Tongue (tissue), 3 donors: ENCODE measurements at places on chromosomes 7 and 10. TPM values are rescaled to one million over a fixed set of nuclear protein-coding genes. Genes with fewer than 3 reads are reported as not detected.

GRCh38 chr10:124992462-124993344 lies 50.8 kb downstream of the ZRANB1 start:
- DNase-seq = peak; percentile 80

- DNase-seq = no peak
These were observed 296.7 kb downstream of the GLRX3 start for GRCh38 chr10:130432850-130433249.

DNA sequence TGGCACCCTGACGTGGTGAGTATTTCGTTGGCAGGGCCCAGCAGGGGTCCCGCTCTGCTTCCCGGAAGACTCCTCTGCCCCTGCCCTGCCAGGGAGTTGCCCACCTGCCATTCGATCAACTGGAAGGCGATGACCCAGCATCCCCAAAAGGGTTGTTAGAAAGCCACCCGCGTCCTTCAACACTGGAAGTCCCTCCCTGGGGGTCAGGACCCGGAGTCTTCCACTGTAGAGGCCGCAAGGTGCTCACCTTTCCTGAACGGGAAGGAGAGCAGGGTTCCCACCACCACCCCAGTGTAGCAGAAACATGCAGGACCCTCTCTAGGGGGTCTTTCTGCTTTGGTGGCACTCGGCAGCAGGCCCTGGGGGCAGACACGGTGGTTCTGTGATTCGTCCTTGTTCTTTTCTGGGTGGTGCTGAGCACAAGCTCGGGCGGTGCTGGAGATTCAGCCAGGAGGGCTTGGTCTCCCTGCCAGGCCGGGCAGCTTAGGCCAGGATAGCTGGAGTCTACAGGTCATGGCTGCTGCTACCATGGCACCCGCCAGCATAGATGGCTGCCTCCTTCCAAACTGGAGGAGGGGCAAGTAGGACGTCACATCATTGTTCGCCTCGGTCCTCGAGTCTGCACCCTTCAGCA lies 19.6 kb upstream of the DPYSL4 start:
- DNase-seq = no peak

Gene LRRC61
- total RNA-seq = 6.3 TPM

Gene SIRT1
- 28.2 TPM for total RNA-seq

DNA sequence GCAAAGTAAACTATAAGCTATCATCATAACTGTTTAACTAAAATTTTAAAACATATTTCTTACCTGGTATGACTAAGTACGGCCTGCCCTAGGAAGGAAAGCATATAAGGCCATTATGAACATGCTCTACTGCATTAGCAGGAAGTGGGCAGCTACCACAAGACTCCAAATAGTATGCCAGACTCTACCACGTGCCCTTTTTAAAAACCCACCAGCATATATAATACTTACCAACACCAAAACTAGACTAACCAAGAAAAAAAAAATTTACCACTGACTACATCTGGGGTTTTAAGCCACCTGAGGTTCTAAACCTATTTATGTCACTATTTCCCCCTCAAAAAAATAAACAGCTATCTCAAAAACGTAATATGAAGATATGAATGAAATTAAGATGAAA lies 30.1 kb downstream of the NUDCD3 start:
- DNase-seq = no peak

Gene ZNF425
- 4.7 TPM for total RNA-seq

DNA sequence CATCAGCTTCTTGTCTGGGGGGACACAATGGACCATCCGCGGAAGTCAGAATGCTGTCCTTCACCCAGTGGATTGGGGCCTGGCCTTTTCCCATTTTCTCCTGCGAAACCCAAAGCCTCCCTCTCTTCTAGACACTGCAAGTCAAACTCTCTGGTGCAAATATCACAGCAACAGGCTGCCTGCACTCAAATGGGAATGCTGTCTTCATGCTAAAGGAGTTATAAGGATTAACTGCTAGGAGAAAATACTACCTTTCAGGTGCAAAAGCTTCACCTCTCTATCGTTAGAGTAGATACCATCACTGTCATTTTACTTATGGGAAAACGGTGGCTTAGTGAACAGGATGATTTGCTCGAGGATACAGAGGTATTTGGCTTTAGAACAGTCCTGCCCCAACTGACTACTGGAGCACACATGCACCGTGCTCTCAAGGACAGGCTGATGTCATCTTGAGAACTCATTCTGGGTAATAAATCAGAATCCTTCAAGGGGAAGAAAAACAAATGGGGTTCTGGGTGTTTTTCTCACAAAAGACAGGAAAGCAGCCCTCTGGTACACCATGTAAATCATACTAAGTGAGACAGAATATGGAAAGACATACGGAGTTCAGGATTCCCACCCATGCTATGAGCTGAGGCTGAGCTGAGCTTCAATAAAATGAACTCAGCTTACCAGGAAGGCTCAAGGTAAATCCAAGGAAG lies 100.9 kb downstream of the SAMD9 start:
- DNase-seq = no peak

DNA sequence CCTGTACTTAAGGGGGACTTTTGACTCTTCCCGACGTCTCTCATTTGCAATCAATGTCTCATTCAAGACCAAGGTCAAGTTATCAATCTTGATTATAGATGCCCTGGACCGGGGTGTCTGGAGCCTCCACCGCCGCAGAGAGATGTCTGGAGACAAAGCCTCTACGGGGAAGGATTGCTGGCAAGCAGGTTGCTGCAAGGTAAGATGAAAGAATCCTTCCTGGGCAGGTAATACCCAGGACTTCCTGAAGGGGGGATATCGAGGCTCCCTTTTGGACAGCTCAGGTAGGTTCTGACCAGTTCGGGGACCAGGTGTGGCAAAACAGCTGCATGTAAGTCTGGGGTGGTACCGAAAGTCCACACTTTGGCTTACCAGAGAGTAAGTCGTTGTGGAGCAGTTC lies 12.5 kb upstream of the CUX1 start:
- no peak for DNase-seq

DNA sequence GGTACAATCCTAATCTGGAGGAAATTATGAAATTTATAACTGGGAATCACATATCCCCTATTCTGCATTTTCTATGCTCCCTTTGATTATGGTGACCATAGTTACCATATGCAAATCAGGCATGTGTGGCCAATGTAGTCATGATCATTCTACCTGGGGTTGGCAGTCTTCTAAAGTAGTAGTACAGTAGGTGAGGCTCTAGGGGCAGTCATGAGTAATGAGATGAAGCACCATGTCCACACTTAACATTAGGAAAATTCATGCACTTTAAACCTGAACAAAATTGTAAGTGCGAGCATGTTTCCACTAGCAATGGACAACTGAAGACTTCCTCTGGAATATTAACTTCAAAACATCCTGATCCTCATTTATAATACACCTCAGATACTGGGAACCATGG lies 545.9 kb downstream of the SUGCT start:
- peak; percentile 8 for DNase-seq

DNA sequence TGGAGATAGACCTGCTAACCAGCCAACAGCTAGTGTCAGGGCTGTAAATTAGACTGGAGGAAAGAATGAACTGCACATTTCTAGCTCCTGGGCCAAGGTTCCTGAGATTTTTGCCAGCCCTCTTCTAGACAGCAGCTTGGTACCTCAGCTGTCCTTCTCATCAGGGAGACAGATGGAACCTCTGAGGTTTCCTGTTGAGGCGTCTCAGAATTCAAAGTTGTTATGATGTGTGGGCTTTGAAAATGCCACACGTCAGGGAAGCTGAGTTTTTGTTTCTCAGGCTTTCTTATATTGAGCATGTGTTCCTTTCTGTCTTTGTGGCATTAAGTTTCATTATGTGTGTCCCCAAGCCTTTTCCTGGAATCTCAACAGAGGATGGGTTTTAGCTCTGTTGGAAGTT lies 736.6 kb downstream of the AUTS2 start:
- DNase-seq = no peak

DNA sequence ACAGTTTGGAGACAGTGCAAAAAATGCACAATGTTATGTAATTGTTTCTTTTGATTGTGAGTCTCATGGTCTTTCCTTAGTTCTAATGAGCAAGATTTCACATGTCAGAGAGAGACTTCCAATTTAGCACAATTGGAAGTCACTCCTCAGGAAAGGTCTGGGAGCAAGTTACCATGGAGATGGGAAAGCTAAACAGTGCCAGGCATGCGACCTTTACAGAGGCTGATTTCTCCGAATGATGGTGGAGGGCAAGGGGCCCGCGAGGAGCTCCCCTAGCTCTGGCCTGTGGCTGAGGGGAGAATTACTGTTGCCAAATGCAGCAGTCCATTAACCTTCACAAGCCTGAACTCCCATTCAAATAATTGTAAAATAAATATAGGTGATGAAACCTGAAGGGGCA lies 59.3 kb downstream of the CDCA7L start:
- no peak for DNase-seq

DNA sequence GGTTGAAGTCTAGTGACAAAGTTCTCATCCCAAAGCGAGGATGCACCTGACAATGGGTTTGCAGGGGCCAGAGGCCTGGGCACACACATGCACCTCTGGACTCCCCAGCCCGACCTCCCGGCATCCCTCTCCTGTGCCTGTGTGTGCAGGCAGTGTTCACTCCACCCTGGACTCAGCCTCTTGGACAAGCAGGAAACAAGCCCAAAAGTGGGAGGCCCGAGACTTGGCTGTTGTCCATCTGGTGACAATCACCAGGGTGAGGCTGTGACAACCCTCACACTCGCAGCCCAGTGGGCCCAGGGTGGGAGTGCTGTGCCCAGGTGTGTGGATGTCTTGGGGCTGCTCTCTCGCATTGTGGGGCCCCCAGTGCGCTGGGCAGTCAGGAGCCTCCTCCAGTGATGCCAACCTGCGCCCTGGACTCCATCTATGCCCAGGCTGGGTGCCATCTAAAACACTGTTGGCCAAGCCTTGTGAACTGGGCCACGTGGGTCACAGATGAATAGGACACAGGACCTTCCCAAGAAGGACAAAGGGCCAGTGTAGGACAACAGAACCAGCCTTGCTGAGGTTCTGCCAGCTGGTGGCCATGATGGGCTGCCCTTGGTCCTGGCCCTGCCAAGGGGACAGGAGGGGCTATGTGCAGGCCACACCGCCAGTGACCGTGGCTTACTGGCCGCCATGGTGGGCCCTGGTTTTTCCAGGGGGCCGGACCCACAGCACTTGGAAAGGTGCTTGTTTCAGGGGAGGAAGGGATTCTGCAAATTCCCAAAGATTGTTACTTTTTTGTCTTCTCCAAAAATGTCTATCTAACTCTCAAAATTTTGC lies 144.3 kb downstream of the TCERG1L start:
- no peak for DNase-seq

Gene UBTD1
- total RNA-seq = 25.1 TPM

- no peak for DNase-seq
These were observed 745.9 kb downstream of the GATA3 start for GRCh38 chr10:8800426-8800825.

DNA sequence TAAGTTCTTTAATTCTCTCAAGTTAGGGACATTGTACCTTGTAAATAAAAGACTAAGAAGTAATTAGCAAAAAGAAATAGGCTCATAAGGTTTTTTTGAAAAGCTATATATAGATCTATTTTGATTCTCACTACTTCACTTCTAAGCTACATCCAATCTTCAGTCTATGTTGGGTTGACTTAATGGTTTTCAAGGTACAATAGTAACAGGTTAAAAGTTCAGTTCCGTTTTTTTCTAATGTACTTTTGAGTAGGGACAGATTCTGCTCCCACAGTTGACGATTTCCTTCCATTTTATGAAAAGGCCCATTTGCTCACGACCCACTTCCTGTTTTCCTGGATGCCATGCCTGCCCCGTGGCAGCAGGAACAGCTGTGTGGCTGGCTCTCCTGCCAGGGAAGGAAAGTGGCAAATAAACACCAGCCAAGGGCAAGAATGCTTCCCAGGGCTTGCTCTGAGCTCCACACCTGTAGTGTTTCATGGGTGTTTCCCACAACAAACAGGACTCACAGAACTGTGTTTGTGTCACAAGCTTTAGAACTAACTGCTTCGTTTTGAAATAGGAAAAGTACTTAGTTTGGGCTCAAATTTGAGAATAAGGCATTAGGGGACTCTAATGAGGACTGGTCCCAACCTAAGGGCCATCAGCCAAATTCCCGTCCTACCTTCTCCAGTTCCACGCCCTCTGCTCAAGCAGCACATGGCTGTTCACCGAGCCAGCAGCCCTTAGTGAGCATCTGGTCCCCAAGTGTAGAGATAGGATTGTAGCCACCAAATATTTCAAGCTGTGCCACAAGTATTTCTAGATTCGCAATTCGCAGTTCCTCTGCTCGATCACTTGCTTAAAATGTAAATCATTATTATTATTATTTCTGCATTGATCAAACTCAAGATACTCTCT lies 240.7 kb downstream of the COBL start:
- DNase-seq = no peak

- DNase-seq = no peak
These were observed 164.7 kb downstream of the GNAT3 start for GRCh38 chr7:80347173-80347572.

Gene PON1
- total RNA-seq = not detected

GRCh38 chr7:81925530-81925929 lies 155.7 kb upstream of the HGF start:
- DNase-seq = no peak

Gene ZNF853
- total RNA-seq = 26.1 TPM

DNA sequence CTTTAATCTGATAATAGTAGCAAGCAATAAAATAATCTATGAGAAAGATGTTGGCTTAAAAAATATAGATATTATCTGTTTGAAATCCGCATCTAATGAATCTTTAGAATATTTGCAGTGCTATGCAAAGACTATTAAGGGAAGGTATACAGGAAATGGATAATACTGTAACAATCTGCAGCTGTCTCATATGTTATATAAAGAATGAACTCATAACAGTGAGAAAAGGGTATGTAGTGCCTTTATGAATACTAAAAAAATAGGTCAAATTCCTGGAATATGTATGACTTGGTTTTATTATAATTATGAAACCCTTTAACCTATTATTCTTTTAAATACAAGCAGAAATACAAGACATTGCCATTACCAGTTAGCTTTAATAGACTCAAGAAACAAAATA lies 105.1 kb upstream of the GPR22 start:
- DNase-seq = no peak

DNA sequence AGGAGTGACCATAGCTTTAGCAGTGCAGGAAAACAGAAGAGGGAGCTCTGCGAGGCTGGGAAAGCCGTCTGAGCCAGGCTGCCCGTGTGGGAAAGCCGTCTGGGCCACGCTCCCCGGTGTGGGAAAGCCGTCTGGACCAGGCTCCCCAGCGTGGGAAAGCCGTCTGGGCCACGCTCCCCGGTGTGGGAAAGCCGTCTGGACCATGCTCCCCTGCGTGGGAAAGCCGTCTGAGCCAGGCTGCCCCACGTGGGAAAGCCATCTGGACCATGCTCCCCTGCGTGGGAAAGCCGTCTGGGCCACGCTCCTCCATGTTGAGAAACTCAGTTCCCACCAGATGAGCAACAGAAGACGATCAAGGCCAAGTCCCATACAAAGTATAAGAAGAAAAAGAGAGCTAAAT lies 101.8 kb downstream of the GALNT11 start:
- no peak for DNase-seq

DNA sequence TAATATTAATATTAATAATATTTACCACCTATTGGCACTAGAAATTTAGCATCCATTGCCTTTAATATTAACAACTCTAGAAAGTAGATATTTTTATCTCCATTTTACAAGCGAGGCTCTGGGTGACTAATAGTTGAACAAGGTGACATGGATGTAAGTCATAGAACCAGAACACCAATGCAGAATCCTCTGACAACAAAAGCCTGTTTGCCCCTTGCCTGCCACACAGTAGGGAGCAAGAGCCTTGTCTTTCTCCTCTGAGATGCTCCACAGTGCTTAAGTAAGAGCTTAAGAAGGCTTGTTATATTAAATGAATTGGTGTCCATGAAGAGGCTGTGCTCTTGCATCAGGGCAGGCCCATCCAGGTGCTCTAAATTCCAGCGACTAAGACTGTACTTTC lies 51.2 kb upstream of the LBX1 start:
- DNase-seq = no peak

GRCh38 chr10:113052076-113052830 lies 102.2 kb downstream of the TCF7L2 start:
- peak; percentile 50 for DNase-seq
